ENCODE measurements at places on chromosomes 6 and 20.

- DNase-seq, result no peak
Observed at GRCh38 chr6:153096792-153097191, 34.3 kb downstream of the RGS17 start.

GRCh38 chr6:146914489-146915483, 289.4 kb upstream of the STXBP5 start:
- DNase-seq, result no peak

DNA sequence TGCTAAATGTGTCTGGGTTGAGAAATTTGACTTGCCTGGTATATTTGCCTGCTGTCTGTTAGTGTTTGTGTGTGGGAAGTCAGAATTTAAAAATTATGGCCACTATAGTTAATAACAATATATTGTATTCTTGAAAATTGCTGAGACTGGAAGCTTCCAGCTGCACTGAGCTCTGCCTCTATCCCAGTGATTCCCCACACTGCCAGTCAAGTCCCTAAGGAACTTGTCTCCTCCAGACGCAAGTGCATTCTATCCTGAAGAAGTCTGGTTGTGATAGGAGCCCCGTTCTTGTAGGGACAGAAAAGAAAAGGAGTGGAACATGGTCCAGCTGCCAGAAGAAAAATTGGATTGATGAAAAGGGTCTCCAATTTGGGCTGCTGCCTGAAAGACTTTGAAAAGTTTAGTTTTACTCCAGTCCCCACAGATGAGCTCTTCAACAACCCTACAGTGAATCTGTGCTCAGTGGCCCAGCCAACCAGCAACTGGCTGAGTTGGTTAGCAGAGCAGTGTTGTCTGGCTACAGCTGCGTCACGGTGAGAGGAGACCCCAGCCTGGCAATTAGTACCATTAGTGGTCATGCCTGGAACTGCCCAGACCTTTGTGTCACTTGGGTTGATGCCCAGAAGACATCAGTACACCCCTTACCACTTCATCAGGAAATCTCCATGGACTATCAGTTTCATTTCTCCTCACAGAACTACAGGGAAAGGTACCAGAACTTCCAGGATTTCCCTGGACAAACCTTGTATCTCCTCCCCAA, 183.1 kb upstream of the MCHR2 start:
- no peak for DNase-seq

- DNase-seq, result no peak
Observed at GRCh38 chr6:143673669-143674068, 4.1 kb upstream of the PHACTR2 start.

DNA sequence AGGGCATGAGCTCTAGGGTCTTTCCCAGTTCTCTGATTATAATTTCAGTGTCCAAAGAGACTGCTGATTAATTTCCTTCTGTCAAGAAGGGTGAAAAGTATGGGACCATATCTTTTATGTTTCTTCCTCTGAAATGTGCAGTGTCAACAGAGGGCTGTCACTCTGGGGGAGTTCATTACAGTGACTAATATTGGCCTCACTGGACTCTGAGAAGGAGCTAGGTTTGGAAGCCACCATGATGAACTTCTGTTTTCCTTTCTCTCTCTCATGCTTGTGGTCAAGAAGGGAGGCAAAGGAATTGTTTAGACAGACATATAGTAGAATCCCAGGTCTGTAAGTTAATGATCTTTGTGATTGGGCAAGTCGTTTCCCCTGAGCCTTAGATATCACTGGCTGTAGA, 41.8 kb upstream of the BMP6 start:
- DNase-seq, result no peak

- no peak for DNase-seq
Observed at GRCh38 chr6:53796791-53797190, 2.0 kb downstream of the LRRC1 start.

- DNase-seq, result no peak
Observed at GRCh38 chr20:32621891-32622584, 36.9 kb upstream of the NOL4L start.

GRCh38 chr20:25553819-25554296, 31.5 kb downstream of the NINL start:
- DNase-seq, result no peak

DNA sequence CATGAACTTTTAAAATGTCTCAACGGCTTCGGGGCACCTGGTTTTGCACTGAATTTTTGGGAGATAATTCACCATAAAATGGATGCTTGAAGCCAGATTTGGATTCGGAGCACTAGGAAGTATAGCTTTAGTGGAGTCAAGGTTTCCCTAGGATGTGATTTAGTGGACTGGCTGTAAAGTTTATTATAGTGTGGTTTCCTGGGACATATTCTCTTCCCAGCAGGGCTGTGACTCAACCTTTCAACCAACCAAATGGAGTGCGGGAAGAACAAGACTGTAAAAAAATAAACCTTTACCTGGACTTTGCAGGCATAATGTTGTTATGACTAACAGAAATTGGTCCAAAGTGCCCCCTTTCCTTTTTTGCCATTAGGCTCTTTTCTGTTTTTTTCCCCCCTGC, 327.4 kb upstream of the MAN1A1 start:
- no peak for DNase-seq

DNA sequence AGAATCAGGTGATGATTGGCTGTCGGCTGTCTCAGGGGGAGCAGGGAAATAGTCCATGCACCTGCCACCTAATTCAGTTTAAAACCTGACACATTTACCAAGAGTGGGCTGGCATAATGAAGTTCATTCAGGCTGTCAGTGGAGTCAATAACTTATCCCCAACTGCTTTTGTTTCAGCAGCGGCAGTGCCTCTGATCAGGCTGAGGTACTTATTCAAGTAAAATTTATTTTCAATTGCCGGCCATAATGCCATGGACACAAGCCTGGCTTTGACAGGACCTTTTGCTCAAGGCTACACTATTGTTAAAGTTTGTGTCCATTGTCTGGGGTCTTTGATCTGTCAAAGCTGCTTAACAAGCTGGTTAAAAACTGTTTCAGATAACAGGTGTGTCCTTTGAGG, 20.6 kb downstream of the OLIG3 start:
- DNase-seq, result no peak

DNA sequence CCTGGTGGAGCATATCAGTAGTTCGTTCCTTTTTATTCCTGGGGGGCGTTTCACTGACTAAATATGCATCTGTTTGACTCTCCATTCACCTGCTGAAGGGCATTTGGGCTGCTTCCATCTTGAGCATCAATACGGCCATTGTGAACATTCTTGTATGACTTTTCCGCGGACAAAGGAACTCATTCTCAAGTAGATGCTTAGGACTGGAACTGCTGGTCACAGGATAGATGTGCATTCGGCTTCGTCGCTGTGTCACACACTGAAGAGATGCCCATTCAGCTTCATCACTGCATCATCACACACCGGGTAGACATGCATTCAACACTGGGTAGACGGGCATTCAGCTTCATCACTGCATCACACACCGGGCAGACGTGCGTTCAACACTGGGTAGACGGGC, 95.3 kb downstream of the TAF4 start:
- DNase-seq, result no peak

GRCh38 chr6:161316531-161316930, 42.7 kb upstream of the AGPAT4 start:
- DNase-seq, result no peak

DNA sequence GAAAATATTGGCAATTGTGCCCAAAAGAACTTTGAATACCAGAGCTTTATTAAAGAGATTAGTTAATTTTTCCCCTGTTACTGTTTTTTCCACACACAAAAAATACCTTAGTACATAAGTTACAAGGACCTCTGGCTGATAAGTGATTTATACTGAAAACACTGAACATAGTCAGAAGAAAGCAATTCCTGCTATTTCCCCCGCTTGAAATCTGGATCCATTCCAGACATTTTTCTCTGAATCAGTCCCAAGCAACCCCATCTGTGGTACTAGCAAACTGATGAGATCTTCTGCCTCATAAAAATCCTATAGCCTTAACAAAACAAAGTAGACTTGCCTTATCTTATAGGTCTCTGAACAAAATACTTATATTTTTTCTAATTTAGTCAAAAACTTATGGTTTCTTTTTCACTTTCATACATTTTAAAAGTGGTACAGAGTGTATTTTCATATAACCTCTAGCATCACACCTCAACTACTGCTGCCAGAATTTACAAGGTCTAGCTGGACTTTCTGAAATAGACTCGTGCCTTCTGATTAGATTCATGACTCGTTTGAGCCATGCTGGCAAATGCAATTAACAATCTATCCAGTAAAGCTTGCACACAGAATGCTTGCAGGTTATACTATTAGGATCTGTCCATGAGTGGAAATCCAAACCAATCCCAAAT, 111.9 kb downstream of the TBX18 start:
- no peak for DNase-seq

GRCh38 chr20:41063442-41063841, 34.8 kb downstream of the TOP1 start:
- no peak for DNase-seq

- DNase-seq, result no peak
Observed at GRCh38 chr6:70957284-70957617, 391 bp upstream of the B3GAT2 start.

DNA sequence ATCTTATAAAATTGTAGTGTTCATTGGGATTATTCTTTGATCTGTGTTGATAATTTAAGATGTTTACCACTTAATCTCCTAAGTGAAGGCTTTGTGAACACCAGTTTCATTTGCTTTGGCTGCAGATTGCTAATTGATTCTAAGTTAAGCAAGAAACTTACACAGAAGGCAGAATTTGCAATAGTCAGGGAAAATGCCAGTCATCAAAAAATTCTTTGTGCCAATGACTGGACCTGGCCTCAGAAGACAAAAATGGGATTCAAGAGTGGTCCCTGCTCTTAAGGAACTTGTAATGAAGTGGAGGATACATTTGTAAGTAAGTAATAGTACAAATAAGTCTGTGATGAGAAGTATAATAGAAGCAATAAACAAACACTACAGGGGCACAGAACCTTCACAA, 63.3 kb upstream of the EXOC2 start:
- no peak for DNase-seq

DNA sequence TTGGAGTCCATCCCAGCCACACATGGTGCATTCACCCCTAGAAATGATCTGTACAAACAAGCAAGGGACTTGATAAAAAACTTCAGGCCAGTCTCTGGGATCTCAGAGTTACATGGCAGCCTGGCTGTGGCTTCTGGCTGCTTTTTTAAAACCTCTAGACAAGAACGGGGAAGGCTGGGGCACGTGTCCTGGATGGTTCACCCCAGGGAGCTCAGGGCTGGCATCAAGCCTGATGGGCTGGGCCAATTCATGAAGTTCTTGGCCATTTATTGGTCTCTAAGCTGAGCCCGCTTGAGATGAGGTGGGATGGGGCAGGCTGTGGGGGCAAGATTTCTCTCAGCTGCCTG, 10.4 kb upstream of the ZFAND3 start:
- DNase-seq, result no peak

DNA sequence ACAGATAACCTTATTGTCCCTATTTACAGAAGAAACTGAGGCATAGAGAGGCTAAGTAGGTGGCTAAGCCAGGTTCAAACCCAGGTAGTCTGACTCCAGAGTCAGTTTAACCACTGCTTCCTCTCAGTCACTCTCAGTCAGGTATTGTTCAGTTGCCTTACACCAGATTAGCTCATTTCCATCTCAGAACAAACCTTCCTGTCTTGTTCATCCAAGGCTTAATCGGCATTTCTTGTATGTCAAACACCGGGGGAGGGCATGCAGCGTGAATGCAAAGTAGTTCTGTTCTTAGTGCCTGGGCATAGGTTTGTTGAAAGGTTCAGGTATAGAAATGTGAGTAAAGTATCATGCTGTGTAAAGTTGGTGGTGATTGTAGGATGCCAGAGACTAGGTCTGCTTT, 51.7 kb downstream of the CTNNBL1 start:
- DNase-seq, result no peak

GRCh38 chr20:59559024-59559817, 45.1 kb upstream of the PHACTR3 start:
- DNase-seq, result no peak

DNA sequence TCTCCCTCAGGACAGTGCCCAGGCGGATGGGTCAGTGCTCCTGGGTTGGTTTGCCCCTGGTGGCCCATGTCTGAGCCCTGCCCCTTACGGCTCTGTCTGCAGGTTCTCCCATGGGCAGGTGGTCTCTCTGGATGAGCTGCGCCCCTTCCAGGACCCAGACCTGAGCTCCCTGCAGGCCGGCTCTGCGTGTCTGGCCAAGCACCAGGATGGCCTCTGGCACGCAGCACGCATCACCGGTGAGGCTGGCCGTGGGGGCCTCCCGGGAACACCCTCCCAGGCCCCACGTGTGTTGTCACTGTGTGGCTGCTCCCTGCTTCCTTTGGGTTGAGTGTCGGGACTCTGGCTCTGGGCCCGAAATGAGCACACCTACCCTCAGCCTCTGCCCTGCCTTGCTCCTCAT, 3.3 kb upstream of the LIME1 start:
- DNase-seq, result no peak

GRCh38 chr20:58421497-58421850, 32.4 kb downstream of the VAPB start:
- no peak for DNase-seq

- DNase-seq, result no peak
Observed at GRCh38 chr20:13791540-13792459, 7.0 kb downstream of the NDUFAF5 start.

DNA sequence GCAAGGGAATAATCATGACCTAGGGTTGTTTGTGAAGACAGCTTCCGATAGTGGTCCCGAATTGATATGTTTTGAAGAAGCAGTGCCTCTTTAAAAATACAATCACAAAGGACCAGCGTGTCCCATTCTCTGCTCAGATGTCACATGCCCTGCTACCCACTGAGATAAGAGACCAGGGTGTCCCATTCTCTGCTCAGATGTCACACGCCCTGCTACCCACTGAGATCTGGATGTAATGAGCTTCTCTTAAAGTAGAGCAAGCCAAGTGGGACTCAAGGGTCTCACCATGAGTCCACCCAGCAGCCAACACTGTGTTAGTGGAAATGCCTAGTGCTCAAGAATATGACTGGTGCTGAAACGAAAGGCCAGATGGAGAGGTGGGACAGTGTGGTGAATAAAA, 22.2 kb downstream of the RIN2 start:
- no peak for DNase-seq

- DNase-seq, result no peak
Observed at GRCh38 chr20:7379621-7380220, 560.5 kb downstream of the HAO1 start.

GRCh38 chr6:89302936-89303335, 12.2 kb downstream of the GABRR2 start:
- DNase-seq, result no peak

GRCh38 chr20:62760856-62761758, 35.2 kb upstream of the MRGBP start:
- DNase-seq, result no peak

DNA sequence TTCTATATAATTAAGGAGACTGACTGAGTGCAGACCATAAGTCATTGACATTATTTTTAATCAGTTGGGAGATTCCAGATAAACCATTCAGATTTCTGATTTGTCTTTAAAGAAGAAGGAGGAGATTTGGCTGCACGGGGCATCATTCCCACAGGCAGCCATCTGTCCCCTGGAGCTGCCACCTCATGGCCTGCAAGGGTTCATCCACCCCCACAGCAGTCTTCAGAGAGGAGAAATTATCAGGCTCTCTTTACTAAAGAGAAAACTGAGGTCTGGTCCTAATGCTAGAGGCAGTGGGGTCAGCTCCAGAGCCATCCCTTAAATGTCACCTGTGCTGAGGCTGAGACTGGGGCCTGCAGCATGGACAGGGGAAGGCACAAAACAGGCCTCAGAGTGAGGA, 501.3 kb upstream of the SULF2 start:
- DNase-seq, result no peak

GRCh38 chr6:118993358-118993757, 58.4 kb upstream of the MCM9 start:
- no peak for DNase-seq

GRCh38 chr20:43765916-43766315, 39.1 kb upstream of the GTSF1L start:
- peak; percentile 77 for DNase-seq
